Activated CD4-positive, alpha-beta T cell treated with anti-CD3 and anti-CD28 coated beads, Interleukin-2, amount 10 ng/mL, durations not matched to agents 7 days and 5 days (primary cell): ENCODE measurements at places on chromosomes 6 and 20.

GRCh38 chr6:64459411-64459944 lies 823.9 kb downstream of the PHF3 start:
- no peak for DNase-seq

DNA sequence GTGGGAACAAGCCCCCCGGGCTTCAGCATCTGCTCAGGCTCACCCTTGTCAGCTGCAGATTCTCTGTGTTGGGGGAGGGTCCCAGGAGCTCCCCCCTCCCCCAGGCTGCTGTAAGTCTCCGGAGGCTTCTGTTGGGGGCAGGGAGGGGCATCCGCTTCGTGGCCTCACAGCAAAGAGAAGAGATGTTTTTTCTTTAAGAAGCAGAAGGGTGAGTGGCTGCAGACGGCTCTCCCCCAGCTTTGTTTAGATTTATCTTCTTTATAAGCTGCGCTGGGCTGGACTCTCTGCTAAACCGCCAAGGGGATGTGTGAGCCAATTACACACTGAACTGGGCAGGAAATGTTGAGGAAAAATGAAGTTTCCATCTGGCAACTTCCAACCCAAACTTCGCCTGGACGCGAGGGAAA lies 48.7 kb upstream of the GATA5 start:
- DNase-seq: no peak

DNA sequence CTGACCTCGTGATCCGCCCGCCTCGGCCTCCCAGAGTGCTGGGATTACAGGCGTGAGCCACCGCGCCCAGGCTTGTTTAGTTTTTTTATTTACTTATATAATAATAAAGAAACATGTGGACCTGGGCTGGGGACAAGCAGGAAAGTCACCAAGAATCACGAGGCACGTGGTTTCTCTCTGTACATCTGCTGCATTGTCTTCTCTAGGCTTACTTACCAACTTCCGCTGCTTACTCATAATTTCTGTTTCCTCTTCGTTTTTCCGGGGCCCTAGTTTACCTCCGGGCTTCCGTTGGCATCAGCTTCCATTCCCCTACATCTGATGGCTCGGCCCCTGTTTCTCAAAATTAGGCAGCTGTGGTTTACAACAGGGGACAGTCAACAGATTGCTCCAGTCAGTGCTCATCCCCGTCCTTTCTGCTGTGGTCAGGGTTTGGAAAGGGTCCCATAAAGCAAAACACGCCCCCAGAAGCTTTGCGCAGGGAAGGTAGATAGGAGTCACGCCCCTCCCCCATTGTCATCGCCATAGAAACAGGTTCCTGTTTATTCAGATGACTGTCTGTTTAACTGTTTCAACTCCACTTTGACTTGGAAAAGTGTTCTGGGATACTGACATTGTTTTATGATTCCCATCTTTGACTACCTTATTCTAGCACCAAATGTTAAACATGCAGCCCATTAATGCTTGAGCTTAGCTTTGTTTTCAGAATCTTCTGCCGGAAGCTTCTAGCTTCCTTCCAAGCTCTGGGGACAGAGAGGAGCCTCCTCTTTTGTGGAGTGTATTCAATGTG lies 31.9 kb upstream of the TXLNB start:
- DNase-seq: peak; percentile 83

DNA sequence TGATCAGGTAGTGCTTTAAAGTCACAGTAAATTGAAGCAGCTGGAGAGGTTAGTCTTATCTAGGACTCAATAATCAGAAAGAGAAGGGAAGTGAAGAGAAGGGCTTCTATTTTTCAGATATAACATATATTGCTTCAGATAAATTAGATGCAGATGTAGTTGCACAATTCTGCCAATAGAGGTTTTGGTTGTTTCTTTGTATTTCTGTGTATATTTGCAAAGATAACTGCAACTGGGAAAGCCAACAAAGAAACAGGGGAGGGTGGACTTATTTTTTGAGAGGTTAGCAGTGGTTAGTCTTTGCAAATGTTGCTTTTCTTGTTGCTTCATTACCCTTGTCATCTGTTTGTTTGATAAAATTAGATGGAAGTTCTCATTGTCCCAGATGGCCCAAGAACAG lies 106.6 kb downstream of the ADGRG6 start:
- no peak for DNase-seq

DNA sequence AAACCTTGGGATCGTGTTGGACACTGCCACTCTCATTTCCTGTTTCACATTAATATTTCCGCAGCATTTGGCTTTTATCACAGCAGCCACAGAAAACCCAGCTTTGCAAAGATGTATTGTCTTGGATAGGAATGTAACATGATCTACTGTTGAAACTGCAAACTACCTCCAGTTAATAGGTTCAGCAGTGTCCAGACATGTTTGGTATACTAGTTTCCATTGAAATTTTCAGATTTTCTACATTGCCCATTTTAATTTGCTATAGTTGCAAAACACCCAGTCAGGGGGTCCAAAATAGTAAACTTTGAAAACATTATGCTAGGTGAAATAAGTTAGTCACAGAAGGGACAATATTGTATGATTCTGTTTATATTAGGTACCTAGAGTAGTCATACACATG lies 3.3 kb downstream of the ANKRD6 start:
- no peak for DNase-seq

DNA sequence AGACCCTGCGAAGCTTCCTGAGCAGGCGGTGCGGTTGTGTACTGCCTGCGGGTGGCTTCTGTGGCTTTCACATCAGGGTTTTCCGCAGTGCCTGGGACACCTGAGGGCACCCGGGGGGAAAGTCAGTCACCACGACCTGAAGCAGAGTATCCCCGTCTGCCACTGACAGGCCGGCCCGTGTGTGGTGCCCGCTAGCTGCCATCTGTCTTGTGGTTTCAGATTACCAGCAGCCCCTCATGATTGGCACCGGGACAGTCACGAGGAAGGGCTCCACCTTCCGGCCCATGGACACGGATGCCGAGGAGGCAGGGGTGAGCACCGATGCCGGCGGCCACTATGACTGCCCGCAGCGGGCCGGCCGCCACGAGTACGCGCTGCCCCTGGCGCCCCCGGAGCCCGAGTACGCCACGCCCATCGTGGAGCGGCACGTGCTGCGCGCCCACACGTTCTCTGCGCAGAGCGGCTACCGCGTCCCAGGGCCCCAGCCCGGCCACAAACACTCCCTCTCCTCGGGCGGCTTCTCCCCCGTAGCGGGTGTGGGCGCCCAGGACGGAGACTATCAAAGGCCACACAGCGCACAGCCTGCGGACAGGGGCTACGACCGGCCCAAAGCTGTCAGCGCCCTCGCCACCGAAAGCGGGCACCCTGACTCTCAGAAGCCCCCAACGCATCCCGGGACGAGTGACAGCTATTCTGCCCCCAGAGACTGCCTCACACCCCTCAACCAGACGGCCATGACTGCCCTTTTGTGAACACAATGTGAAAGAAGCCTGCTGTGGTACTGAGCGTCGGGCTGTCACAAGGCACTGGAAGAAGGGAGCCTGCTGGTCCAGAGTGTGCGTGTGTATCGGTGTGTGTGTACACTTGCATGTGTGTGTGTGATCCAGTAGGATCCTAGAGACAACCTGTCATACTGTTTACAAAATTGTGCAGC lies 54.4 kb downstream of the GOPC start:
- DNase-seq: peak; percentile 58

- no peak for DNase-seq
Observed at GRCh38 chr20:37362231-37362792, 16.4 kb downstream of the SRC start.

DNA sequence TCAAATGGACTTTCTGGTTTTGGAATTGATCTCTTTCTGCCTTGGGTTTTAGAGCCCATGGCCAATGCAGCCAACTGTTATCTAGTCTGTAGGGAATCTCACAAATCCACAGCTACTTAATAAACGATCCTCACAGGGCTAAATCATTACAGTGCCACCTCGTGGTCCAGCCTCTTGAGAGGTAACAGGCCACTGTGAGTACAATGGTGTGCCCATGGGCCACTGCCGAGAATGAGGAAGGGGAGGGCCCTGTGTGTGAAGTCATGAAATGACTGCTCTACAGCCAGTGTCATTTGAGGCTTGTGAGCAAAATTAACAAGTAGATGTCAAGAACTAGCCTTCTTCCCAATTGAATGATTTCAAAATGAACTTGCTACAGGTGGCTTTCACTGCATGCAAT lies 54.3 kb upstream of the GMPR start:
- DNase-seq: no peak

DNA sequence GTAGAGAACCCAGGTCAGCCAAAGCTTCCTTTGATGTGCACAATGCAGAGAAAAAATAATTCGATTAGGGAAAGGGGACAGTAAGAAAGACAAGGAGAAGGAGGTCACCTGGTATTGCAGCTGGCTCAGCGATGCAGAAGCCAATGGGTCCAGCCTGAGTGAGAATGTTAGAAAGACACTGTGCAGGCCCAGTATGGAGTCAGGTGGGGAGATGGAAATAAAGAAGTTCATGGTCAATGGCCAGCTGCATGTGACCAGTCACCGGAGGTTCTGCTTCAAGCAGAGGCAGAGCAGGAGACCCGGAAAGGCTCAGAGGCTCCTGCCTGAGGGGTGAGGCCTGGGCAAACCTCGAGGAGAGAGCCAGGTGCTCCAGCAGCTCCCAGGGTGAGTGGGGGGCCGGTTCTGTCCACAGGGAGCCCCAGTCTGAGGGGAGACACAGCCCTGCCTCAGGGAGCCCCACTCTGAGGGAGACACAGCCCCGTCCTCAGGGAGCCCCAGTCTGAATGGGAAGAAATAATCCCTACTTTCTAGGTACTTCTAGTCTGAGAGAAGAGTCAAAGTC lies 51.3 kb downstream of the LRFN2 start:
- DNase-seq: no peak

DNA sequence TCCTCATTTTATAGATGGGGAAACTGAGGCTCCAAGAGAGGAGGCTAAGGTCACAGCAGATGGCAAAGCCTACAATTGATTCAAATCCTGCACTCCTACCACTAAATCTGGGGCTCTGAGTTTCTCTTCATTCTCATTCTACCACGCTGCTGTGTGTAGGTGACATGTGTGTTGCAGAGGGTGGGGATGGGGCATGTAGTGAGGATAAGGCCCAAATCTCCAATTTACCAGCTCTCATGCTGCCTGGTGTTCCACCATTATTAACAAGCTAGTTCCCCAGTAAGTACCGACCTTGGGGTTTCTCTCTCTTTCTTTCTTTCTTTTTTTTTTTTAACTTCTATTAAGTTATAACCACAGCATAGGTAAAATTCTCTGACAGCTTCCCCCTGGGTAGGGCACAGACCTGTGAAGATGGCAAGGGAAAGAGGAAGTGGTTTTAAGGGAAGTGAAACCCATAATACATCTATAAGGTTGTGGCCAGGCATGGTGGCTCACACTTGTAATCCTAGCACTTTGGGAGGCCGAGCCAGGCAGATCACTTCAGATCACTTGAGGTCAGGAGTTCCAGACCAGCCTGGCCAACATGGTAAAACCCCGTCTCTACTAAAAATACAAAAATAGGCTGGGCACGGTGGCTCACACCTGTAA lies 13.0 kb upstream of the MATN4 start:
- peak; percentile 37 for DNase-seq

- DNase-seq: no peak
Observed at GRCh38 chr6:163226836-163227485, 187.6 kb upstream of the QKI start.

GRCh38 chr20:60372822-60373221 lies 414.6 kb downstream of the CDH26 start:
- DNase-seq: no peak

GRCh38 chr6:128376952-128377503 lies 143.4 kb downstream of the PTPRK start:
- no peak for DNase-seq

GRCh38 chr20:3678856-3679720 lies 2.7 kb downstream of the ADAM33 start:
- no peak for DNase-seq

DNA sequence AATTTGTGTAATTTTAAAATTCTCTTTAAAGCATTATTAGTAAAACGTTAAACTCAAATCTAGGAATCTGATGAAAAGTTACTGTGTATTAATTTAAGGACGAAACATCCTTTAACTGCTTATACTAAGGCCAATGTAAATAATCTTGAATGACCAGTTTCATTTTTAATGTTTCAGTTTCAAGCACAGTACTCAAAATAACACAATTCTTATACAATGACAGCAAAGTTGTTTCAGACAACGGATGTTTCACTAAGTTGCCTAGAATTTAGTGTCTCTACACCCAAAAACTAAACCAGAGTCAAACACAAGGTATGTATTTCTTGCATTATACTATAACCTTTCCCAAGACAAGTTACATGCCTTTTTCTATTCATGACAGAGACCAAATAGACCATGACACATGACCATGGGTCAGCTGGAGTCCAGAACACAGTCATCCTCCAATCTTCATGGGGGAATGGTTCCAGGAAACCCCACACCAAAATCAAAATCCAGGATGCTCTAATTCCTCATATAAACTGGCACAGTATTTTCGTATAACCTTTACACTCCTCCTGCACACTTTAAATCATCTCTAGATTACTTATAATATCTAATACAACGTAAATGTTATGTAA lies 7.7 kb downstream of the PHIP start:
- no peak for DNase-seq

GRCh38 chr6:73558624-73559398 lies 38.0 kb upstream of the EEF1A1 start:
- no peak for DNase-seq

- DNase-seq: peak; percentile 10
Observed at GRCh38 chr6:119856136-119856535, 506.6 kb upstream of the MAN1A1 start.

GRCh38 chr6:125358898-125359297 lies 57.1 kb upstream of the HDDC2 start:
- no peak for DNase-seq

- no peak for DNase-seq
Observed at GRCh38 chr6:135624402-135625295, 127.1 kb upstream of the AHI1 start.

GRCh38 chr6:69784595-69785377 lies 12.0 kb downstream of the LMBRD1 start:
- no peak for DNase-seq

- DNase-seq: no peak
Observed at GRCh38 chr20:58942549-58942948, 38.5 kb upstream of the NELFCD start.

- DNase-seq: no peak
Observed at GRCh38 chr20:31949877-31950646, 1.8 kb downstream of the PDRG1 start.

- no peak for DNase-seq
Observed at GRCh38 chr6:37700620-37700973, 2.9 kb upstream of the MDGA1 start.
